KG1 (cell line): ENCODE measurements at places on chromosomes 4 and X.

DNA sequence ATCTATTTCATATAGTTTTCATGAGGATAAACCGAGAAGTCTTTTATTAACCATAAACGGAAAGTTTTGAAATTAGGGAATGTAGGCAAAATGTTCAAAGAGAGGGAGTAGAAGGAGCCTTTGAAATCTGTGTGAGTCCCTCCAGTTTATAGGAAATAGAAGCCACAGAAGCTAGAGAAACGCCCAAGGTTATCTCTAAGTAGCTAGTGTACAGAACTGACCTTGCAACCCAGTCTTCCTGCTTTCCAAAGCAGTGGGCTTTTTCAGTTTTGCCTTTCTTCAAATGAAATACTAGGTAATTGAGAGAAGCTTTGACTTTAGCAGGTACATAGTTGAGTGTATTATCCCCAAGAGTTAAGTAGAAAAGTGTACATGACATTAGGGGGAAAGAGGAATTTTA is 39.4 kb downstream of the STIM2 start:
- DNase-seq = no peak

GRCh38 chrX:63758011-63758410 is 27.0 kb downstream of the ARHGEF9 start:
- DNase-seq = no peak

GRCh38 chrX:115324194-115324593 is 34.7 kb downstream of the LUZP4 start:
- no peak for DNase-seq

DNA sequence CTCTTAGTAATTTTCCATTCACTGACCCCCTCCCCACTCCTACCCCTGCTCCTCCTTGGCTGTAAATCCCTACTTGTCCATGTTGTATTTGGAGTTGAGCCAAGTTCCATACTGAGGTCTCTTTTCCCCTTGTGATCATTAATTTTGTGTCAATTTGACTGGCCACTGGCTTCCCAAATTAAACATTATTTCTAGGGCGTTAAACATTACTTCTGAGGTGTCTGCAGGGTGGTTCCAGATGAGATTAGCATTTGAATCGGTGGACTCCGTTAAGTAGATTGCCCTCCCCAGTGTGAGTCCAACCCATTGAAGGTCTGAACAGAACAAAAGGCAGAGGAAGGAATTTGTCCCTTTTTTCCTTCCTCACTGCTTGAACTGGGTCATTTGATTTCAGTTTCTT is 25.7 kb downstream of the SLC39A8 start:
- DNase-seq = no peak
